NCI-H1436 (cell line): ENCODE measurements at places on chromosomes 2 and 18.
A peak's percentile ranks its signal among the peaks of the same experiment; 100 is the strongest.

GRCh38 chr18:67108894-67109293, 407.6 kb downstream of the DSEL start:
- no peak for DNase-seq

DNA sequence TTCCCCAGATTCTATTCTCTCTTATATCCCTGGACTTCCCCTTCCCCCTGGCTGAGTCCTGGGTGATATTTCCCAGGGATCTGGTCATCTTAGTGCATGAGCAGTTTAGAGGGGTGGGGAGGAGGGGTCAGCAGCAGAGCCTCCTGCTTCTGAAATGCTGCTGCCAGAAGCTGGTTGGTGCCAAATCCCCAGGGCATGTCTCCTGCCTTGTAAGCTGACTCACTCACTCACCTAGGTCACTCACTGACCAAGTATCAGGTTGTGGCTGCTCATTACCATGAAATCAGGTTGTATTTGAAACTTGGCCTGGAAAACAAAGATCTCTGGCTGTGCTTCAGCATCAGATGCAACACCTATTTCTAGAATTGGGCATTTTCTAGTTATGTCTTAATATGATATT, 14.3 kb downstream of the GPR39 start:
- no peak for DNase-seq

- DNase-seq = no peak
These were observed 27.9 kb upstream of the HS6ST1 start for GRCh38 chr2:128346291-128347170.

- no peak for DNase-seq
These were observed 33.8 kb downstream of the ACVR1 start for GRCh38 chr2:157842106-157842879.

GRCh38 chr2:224360801-224361251, 41.1 kb downstream of the FAM124B start:
- peak; percentile 38 for DNase-seq

DNA sequence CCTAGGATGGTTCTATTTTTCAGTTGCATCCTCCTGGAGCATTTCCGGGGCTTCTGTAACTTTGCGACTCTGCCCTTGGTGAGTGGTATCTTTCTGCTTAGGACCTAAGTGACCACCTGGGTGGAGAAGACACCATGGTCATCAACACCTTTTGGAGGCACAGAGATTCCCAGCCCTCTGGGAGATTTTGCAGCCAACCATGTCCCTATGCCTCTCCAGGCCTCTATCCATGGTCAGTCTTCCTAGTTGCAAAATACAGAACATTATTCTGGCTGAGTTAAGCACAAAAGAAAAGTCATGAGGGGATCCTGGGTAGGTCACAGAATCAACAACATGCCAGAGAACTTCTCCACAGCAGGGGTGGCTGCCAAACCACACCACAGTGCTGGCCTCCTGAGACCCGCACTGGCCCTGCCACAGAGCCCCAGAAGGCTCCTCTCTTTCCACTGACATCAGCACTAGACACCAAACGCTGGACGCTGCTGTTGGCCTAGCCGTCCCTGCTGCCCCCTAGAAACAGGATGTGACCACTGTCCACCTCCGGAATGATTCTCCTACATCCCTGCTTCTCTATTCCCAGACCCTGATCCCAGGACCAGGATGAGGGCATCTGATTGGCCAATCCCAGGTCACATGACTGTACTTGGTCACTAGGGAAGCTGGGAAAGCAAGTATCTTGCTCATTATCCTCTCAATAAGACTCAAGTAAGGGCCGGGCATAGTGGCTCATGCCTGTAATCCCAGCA, 47.7 kb downstream of the SMAD7 start:
- DNase-seq = no peak

DNA sequence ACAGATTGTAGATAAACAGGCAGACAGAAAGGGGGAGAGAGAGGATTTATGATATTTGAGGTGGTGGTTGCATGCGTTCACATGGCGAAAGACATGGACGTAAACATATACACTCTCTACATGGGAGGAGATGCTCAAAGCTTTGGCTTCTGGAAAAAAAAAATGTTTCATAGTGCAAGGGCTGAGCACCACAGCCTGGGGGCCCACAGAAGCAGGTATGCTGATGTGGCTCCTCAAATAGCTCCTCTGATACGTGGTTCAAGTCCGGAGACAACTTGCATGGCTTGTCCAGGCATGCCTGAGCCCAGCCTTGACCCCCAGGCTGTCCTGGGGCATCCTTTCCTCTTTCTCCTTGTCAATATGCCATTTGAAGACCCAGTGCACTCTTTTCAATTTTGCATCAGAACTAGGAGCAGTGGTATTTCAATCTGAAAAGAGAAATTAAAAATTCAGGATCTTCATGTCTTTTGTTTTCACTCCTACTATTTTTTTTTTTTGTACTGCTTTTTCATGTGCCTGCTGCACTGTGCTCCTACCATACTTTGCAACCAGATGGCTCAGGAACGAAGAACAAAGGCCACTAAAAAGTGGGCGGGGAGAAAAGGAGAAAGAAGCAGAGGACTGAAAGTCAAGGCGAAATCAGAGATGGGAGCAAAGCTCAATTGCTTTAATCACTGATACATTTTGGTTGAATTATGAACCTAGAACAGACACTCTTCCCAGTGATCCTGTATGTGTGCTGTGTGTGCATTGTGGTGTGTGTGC, 495.7 kb upstream of the TCF4 start:
- peak; percentile 47 for DNase-seq

DNA sequence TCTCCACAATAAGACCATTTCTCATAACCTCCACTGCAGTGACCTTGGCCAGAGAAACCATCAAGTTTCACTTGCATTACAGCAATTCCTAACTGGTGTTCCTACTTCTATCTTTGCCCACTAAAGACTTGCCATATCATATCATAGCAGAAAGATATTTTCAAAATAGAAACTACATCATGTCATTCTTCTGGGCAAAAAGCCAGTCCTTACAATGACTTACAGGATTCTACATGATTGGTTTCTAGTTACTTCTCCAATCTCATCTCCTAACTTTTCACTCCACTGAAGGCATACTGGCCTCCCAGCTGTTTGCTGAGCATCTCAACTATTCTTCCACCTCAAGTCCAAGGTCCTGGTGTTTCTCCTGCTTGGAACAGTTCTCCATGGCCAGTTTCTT, 151.4 kb downstream of the HNMT start:
- no peak for DNase-seq

DNA sequence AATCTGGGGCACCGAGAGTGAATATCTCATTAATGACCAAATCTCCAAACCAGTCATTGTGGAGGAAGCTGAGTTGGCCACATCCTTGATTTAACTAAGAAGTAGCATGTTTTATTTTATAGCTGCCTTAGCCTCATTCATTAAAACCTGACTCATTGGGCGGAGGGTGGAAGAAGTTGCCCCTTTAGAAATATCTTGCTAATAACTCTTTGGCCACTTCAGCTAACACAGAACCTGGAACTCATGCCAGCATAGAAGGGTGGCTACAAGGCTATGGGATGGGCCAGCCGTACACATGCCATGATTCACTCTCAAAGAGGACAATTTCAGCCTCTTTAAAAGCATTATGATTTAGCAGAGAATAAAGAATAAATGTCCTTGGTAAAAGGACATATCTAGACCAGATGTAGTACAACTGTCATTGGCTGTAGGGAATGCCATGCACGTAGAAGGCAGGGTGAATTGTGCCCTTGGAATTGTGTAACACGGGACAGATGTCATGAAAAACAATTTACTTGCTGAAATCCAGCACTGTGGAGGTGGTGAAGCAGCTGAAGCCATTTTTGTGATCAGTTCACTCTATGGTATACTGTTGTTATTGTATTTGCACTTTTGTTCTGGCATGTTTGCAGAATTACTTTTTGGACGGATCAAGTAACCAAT, 330.0 kb downstream of the PLCL1 start:
- no peak for DNase-seq

GRCh38 chr2:36777788-36778187, 81.3 kb downstream of the VIT start:
- no peak for DNase-seq

GRCh38 chr2:240686460-240686859, 3.8 kb upstream of the AQP12B start:
- DNase-seq = no peak

DNA sequence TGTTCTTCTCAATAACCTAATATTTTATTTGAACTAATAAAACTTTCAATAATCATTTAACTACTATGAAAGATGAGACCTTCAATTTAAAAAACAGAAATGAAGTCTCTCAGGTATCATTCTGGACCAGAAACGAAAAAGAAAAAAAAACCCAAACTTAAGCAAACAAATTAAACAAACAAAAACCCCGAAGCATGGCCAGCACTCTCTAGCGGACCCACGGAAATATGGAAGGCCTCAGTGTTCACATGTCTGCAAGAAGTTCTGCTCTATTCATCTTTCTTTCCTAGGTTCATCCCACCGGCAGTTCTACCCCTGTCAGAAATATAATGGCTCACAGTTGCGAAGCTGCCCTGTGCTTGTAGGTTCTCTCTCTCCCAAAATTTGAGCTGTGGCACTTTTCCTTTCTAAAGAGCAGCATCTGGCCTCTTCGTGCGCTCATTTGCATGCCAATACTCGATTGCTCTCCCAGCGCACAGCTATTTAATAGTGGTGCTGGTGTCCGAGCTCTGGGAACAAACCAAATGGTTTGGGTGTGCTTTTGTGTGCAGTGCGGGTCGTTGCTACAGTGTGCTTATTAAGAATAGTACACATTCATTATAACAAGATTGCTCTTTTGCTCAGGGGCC, 129.0 kb upstream of the ZEB2 start:
- DNase-seq = no peak

DNA sequence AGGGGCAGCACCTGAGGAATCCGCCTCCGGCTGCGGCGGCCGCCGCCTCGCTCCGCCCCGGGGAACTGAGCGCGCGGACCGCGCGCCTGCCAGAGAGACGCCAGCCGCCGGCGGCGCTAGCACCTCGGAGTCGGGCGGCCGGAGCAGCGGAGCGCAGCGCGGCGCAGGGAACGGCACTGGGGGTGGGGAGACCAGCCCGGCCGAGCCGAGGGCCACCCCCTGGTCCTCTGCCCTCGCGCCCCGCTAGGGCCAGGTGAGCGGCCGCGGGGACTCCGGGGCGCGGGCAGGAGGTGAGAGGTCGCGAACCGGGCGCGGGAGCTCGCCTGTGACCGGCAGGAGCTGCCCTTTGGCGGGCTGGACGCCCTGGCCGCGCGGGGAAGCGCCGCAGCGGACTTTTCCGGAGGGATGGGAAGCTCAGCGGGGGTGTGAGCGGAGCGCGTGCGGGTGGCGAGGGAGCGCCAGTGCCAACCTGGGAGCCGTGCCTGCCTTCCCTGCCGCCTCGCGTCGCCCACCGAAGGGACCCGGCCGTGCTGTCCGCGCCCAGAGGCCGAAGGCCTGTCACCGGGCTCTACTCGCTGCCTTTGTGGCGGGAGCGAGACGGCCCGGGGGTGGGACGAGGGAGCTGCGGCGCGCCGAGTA, at the start of gene GREB1L:
Gene GREB1L, plus strand, starts transcription at position 92 of the 639 bp plus-strand sequence. CDS start 141,287 bp downstream, outside the sequence.
- no peak for DNase-seq

DNA sequence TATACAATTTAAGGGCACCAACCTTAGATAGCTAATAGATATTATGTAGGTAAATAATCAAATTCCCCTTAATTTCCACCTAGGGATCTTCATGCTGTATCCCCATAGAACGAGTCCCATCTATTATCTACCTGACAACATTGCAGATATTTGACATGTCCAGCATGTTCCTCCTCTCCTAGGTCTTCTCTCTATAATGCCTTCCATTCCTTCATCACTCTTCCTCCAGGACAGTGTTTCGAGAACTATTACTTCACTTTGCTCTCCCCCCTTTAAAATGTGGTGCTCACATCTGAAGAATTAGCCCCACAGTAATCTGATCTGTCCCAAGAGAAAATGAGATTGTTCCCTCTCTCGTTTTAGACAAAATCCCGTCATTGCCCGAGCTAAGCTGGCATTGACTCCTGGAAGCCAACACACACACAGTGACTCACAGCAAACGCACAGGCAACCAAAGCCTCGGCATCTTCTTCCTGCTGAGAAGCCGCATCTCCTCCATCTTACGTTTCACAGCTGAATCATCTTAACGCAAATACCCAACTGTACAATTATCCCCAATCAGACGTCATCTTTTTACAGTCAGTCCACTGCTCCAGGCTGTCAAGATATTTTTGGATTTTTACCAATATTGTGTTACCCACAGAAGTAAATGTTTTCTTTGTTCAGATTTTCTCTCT, 162.9 kb upstream of the AGAP1 start:
- no peak for DNase-seq

GRCh38 chr18:56606618-56607017, 31.8 kb downstream of the TXNL1 start:
- no peak for DNase-seq

- DNase-seq = no peak
These were observed 50.1 kb downstream of the UBR3 start for GRCh38 chr2:169877398-169877797.

GRCh38 chr2:65045651-65046050, 10.6 kb upstream of the CEP68 start:
- DNase-seq = no peak

GRCh38 chr2:128520340-128520739, 201.7 kb upstream of the HS6ST1 start:
- no peak for DNase-seq

- DNase-seq = no peak
These were observed 157.4 kb upstream of the DNMT3A start for GRCh38 chr2:25499157-25499556.

DNA sequence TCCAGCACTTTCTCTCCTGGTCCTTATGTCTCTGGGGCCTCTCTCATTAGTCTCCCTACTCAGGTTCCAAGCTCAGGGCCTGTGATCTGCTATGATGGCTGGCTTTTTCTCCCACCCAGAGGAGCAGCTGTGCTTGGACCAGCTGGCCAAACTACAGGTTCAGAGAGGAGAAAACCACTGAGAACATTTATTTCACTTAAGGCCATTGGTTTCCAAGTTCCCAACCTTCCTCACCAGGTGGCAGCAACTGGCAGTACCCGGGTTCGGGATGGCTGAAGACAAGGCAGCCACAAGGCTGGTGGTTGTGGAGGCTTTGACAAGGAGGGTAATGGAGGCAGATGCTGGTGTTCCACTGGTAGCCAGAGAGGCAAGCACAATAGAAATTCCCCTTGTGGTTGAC, 29.9 kb upstream of the SELENOI start:
- no peak for DNase-seq

DNA sequence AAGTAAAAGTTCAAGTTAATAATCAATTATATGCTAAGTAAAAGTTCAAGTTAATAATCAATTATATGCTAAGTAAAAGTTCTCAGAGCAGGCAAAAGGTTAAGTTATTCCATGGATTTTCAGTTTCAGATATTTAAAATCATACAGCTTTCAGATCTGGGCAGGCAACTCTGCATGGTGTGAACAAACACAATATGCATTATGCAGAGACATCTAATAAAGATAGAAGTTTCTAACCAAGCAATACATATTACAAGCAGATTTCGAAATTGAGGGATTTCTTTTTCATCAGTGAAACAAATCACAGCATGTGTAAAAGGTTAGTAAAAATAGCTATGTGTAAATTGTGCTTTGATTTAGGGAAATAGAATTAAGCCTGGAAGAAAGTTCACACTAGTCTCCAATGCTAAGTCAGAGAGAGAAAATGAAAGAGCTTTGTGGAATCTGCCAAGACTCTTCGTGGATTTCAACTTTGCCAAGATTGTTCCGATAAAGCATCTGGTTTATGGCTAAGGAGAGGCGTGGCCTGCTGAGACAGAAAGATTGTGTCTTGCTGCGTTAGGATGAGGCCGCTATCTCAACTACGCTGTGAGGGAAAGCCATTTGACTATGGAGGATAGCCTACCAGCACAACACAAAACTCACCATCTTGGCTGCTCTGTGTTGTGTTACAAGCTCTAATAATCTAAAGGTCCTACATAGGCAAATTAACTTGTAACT, 60.1 kb upstream of the SLC16A14 start:
- no peak for DNase-seq
